ENCODE measurements at places on chromosomes 16 and 17.

DNA sequence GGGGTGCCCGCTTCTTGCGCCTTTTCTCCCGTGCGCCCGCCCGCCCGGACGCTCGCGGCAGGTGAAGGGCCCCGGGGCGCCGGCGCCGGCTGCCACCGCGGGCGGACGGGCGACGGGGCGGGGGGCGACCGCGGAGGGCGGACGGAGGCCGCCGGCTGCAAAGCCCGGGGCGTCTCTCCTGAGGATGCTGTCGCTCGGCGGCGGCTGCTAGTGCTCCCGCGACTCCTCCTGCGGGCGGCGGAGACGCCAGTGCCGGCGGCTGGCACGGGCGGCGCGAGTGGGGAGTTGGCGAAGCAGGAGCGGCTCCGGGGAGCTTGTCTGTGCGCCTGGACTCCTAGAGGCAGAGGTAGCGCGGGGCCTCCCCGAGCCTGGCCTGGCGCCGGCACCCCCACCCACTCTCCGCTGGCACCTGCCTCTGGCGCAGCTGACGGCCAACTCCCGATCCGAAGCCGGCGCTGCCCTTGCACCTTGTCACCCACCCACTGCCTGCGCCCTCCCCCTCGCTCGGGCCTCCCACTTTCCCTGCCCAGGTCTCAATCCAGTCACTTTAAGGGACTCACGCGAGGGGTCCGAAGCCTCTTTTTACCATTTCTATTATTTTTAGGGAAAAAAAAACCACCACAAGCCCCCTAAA, at the start of gene FAM20A:
TSS of gene FAM20A (minus strand) at position 437 of the 634 bp plus-strand sequence. CDS start 701 bp downstream, outside the sequence.
- peak; percentile 11 for DNase-seq

GRCh38 chr16:5442054-5442453, 344.5 kb upstream of the EEF2KMT start:
- DNase-seq, result no peak

DNA sequence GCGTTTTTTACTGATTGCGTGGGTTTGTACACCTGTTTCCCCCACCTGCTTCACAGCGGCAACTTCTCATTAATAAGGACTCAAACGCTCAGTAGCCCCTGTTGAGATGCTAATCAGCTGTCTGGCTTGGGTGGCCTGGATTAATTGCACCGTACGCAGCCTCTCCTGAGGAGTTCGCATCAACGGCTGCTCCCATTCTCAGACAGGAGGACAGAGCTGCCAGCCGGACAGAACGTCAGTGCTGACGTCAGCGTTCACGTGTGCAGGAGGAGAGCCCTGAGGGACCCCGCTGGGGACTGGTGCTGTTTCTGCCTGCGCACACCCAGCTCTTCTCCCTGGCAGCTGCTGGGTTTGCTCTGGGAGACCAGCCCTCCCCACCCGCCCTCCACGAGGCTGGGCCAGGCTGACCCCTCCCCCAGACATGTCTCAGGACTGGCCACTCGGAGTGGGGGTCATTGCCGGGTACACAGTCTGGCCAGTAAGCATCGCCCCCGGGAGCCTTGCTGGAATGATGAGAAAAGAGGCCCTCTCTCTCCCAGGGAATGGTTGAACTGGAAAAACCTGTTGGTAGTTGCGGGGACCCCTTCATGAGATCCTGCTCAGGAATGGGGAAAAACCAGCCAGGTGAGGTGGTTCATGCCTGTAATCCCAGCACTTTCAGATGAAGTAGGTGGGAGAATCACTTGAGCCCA, 5.7 kb upstream of the BANP start:
- no peak for DNase-seq

DNA sequence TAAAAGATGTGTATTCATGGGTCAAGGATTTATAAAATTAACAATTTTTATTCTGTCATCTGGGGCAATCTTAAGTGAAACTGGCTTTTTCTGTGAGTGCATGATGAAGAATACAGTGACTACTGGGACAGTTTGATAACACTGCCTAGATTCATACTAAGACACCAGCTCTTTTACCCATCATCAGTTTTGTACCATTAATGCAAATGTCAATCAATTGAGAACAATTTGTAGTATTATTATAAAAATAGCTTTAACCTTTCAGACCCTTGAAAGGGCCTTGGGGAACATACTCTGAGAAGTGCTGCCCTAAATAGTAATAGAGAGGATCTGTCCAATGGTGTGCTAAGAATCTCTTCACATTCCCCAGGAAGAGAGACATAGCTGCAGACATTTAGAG, 45.4 kb upstream of the PSMD11 start:
- DNase-seq, result no peak

- DNase-seq, result no peak
Observed at GRCh38 chr16:86577314-86577971, 906 bp upstream of the FOXL1 start.

GRCh38 chr17:77323413-77324171, 182.8 kb downstream of the SEC14L1 start:
- no peak for DNase-seq

DNA sequence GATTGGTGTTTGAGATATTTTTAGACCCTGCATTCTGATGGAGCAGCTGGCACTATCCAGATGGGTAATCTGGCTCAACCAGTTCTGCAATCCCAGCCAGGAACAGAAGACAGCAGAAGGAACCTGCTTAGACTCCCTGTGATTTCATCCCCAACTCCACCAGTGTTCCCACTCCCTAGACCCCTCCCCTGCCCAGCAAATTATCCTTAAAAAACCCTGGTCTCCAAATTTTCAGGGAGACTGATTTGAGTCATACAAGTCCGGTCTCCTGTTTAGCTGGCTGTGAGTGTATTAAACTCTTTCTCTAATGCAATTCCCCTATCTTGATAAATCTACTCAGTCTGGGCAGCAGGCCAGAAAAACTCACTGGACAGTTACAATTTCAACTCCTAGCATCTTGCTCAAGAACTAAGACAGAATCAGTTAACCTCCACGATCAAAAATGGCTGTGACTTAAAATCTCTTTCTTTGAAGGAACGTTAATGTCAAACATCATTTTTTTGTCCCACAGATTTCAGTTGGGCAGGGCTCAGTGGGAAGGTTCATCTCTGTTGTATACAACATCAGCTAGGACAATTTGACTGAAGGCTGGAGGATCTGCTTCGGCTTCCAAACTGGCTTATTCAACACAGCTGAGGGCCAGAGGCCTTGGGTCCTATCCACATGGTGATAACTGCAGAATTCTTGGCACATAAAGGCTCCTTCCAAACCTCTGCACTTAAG, 4.9 kb upstream of the RBL2 start:
- DNase-seq, result no peak

DNA sequence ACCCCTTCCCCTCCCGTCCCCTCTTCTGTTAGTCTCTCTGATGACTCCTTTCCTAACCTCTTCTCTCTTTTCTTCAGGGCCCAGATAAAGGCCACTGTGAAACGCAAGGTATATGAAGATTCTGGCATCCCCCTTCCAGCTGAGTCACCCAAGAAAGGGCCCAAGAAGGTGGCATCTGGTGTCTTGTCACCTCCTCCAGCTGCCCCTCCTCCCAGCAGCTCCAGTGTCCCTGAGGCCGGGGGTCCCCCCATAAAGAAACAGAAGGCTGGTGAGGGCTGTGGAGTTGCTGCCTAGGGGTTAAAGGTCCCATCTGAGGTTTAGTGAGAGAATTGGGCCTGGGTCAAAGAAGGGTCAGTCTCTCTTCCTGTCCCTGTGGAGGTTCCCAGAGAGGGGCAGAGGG, 4.0 kb downstream of the RNASEK start:
- DNase-seq, result no peak
